ENCODE measurements at places on chromosomes 1 and 21.

DNA sequence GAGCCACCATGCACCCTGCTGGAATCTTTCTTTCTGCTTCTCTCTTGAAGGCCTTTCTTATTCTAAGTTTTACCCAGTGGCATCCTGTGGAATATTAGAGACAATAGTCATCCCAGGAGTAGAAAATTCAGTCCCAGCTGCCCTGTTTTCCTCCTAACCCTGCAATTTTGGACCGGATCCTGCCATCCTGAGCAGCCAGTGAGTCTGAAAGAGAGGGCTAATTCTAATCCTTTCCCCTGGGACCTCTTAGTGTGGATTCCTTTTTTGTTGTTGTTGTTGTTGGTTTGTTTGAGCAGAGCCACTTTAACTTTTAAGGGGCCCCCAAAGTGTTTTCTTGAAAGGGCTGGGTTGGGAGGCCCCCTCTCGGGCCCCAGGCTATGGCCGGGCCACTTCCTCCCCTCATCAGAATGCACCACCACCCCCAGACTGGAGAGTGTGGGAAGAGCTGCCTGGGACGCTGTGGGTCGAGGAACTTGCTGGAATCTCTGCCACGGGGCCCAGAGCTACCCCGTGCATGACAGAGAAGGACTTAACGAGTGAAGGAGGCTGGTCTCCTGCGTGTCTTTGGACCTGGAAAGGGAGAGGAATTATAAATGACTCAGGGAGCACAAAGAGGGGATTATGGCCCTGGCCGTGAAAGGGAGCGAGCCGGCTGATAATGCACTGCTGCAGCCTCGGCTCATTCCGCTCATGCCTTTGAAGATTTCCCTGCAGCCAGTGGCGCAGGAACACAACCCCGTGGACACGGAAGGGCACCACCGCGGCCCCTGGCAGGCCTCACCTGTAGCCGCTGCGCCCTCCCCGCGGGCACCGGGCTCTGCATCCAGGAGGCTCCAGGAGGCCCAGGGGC lies 81.0 kb upstream of the AKT3 start:
- DNase-seq: peak; percentile 33

- no peak for DNase-seq
These were observed 32.5 kb upstream of the LMO4 start for GRCh38 chr1:87296206-87296605.

- no peak for DNase-seq
These were observed 48.5 kb upstream of the SCYL3 start for GRCh38 chr1:169941982-169942830.

DNA sequence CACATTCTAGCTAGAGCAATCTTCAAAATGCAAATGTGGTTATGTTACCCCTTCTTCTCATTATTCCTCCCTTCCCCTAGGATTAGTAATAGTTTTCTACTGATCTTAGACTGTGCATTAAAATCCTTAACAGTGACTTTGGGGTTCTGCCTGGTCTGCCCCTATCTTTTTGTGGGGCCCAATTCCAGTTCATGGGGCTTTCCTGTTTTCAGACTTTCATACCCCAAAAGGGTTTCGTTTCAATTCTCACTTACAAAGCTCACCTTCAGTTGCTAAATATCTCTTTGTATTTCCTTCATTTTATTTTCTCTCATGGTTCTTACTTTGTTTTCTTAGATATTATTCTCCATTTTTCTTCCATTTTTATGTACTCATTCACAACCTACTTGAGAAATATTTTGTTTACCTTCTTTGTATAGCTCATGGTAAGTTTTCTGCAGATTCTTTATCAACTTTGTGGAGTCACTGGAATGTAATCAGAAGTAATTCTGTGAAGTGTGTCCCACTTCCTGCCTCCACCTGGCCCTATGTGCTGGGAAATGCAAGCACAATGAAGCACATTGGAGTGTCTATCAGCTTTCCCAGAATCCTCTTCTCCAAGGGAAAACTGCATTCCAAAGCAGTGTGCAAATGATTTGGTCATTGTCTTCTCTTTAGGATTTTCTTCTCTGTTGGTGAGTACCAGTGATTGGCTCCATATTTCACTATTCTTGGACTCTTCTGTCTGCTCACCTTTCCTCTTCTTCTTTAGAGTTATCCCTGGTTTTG lies 350.2 kb downstream of the ZNF326 start:
- DNase-seq: no peak

DNA sequence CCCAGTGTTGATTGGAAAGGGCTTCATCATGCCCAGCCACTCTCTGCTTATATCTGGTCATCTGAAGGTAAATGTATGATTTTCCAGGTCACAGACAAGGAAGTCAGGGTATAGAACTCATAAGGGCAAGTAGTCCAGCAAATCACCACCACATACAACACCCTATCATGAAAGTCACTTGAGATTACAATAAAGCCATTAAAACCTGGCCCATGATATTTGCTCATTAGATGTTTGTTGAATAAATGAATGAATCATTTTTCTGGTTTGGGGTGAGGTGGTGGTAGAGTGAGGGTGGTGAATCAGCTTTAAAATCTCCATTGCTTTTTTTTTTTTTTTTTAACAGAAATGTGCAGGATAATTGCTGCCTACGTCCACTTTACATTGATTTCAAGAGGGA lies 91.9 kb downstream of the TGFB2 start:
- DNase-seq: no peak

DNA sequence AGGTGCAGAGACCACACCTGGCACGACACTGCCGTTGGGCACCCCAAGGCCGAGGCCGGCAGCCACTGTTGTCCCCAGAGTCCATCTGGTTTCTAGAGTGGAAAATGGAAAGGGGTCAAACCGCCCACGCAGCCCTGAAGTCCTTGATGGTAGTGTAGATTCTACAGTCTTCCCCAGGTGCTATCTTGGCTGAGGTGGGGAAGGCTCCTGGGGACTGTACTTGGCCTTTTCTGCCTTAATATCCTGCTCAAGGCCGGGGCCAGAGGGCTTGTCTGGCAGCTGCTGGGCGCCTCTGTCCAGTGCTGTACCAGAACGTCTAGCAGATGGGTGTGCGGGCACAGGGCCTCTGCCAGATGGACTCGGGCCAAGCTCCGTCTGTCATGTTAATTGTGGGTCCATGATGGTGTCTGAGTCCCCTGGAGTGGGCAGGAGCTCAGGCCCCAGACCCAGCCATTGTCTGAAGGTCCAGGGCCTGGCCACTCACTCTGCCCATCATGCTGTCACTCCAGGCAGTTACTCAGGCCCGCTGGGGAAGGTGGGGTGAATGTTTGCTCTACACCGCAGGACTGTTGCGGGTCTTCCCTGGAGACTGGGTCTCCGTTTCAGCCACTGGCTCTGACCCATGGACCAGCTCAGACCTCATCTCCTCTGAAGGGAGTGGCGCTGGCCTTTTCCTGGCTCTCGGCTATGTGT lies 161.9 kb upstream of the COL6A1 start:
- DNase-seq: no peak

DNA sequence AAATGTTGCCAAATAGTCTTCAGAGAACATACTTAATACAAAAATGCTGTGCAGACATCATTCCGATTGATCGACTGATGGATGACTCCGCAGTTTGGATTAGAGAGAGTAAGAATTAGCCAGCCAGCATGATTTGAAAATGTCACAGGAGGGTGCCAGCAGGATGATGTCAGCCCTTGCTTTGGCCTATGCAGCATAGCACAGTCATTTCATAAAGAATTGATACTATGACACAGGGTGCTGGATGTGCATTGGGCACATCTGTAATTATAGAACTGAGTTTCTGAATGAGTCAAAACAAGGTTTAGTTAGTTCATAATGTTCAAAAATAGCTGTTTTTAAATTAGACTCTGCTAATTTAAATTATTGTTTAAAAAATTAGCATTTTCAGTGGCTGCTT lies 21.6 kb upstream of the TRAF5 start:
- DNase-seq: no peak

DNA sequence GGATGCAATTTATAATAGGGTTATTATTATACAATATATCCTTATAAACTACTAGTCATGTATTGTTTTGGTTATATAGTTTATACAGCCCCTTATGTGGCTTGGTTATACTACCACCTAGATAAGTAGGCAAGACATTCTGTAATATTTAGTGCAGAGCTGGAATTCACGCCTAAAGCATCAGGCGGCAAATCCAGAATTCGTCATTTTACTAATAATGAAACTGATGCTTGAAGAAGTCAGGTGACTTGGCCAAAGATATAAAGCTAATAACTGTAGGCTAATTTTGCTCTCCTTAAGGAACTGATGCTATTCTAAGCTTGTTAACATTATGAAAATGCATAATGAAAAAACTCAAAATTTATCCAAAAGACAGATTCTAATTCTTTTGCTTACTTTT lies 10.8 kb downstream of the NSL1 start:
- DNase-seq: no peak

- DNase-seq: no peak
These were observed 71.6 kb downstream of the XCL2 start for GRCh38 chr1:168472223-168472622.

- DNase-seq: no peak
These were observed 820.2 kb upstream of the ADAMTS5 start for GRCh38 chr21:27787046-27787445.

- DNase-seq: no peak
These were observed 70.9 kb downstream of the TCP10L start for GRCh38 chr21:32514275-32515055.

GRCh38 chr21:16309250-16309971 lies 579.6 kb downstream of the USP25 start:
- DNase-seq: no peak

- DNase-seq: no peak
These were observed 37.0 kb downstream of the ELK4 start for GRCh38 chr1:205594846-205595245.

DNA sequence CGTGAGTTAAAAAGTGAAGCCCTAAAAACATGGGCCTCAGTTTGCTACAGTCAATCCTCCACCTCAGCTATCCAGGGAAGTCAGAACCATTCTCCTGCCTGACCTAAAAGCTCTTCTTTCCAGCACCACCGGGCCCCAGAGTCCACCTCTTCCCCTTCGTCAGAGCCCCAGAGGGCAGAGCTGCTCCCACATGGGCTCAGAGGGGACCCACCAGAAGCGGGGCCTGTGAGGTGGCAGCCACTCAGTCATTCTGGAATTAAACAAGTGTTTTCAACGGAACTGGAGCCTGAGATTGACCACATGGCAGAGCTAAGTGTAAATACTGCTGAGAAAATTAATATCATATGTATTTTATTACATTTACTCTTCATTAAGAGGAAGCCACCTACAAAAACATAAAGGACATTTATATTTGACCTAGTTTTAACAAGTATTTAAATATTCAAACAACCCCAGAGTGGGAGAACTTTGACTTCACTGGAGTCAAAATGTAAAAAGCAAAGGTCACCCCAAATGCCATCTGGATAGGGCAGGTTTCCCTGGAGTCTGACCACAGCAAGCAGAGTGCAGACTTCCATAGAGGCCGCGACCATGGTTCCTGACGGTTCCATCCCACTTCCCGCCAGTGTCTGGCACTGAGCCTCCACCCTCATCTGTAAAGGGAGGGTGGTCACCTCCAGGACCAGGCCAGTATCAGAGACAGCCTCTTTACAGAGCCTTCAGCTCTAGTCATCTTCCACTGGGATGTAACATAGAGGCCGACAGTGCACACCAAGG lies 1.8 kb downstream of the SUMO3 start:
- peak; percentile 72 for DNase-seq

GRCh38 chr1:205666372-205667166 lies 13.7 kb downstream of the SLC45A3 start:
- no peak for DNase-seq

DNA sequence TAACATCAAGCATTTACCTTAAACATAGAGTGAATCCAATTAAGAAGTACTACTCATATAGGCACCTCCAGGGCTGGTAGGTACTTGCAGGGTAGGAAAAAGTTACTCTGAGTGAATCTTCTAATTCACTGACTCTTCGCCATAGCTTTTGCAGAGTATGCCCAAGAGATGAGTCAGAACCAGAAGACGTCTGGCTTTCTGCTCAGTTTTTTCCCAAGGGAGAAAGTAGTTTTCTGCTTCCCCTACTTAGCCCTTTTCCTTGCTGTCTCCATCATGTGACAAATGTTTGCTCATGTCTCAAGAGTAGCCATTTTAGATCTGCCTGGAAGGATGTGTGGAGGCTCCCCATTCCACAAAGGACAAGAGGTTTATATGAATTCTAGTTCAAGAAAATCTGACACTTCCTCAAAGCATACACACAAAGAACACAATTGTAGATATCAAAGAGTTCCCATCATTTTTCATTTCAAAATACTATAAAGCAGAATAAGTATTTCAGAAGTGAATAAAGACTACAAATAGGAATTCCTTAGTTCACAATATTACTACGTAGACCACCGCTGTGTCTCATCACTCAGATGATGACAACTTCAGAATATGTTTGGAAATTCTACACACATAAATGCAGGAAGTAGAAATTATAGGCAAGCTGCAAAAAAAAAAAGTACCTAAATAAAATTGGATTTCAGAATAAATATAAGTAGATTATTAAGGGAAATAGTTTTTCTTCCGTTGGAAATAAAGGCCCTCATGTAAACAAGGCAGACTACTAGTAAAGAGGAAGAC lies 98.5 kb downstream of the ASH1L start:
- DNase-seq: no peak

DNA sequence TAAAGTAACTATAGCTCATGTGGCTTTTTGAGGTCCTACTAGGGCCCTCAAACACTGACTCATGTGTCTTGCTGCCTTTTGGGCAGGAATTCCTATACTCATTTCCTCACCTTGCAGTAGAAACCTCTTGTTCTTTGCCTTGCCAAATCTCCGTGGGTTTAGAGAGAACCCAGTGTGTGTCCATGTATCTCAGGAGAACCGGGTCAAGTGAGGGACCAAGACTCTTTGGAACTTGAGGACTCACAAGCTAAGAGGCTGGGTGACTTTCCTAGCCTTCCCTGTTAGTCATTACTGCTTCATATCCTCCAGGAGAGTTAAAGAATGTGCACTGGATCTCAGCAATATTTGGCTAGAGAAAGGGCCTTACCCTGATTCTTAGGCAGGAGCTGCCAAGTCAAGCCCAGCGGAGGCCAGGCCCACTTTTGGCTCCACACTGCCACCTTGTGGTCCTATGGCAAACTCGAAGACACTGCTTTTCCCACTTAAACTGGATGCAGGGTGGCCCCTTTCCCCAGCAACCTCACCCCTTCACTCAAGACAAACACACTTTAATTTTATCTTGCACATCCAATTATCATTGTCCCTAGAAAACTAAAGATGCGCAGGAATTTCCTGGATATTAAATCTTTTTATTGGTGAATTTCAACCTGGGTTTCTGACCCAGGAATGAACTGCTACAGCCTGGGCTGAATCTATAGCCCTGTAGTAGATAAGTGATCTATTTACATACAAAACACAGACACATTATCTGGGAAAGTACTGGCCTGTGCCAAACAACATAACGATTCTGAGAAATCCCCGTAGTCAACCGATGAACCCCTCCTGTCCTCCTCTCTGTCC lies 10.6 kb downstream of the AVPR1B start:
- peak; percentile 93 for DNase-seq

GRCh38 chr21:28253338-28253737 lies 739.3 kb downstream of the LTN1 start:
- DNase-seq: no peak
